ENCODE measurements at places on chromosomes 11 and 22. TPM values are rescaled to one million over a fixed set of nuclear protein-coding genes. Genes with fewer than 3 reads are reported as not detected.
A peak's percentile ranks its signal among the peaks of the same experiment; 100 is the strongest.

PGM2L1 gene
- 2.7 TPM for total RNA-seq

MYOD1 gene
- total RNA-seq = not detected

HSPB2 gene
- 0.37 TPM for total RNA-seq

MGAT3 gene
- 1.8 TPM for total RNA-seq

OMP gene
- 16.4 TPM for total RNA-seq

CASP5 gene
- total RNA-seq = not detected

GRCh38 chr11:82092904-82093303, 640.8 kb downstream of the FAM181B start:
- DNase-seq = no peak

- no peak for DNase-seq
Observed at GRCh38 chr11:20627026-20627425, 27.6 kb downstream of the SLC6A5 start.

- no peak for DNase-seq
Observed at GRCh38 chr11:85042361-85042760, 584.8 kb downstream of the DLG2 start.

DNA sequence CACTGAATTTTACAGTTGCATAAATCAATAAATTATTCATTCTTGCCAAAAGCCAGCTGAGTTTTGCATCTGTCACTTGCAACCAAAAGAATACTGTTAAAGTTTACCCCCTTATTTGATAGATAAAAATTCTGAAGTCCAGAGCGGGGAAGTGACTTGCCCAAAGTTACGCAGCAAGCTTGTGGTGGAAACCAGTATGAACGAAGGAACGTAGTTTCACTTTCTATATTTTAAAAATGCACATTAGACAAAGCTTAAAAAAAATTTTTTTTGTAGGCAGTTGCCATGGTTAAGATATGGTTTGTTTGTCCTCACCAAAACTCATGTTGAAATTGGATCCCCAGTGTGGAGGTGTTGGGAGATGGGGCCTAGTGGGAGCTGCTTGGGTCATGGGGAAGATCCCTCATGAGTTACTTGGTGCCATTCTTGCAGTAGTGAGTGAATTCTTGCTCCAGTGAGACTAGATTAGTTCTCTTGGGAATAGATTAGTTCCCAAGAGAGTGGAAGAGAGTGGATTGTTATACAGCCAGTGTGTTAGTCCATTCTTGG, 46.3 kb upstream of the SEZ6L start:
- no peak for DNase-seq

- no peak for DNase-seq
Observed at GRCh38 chr11:75896843-75897419, 81.9 kb downstream of the UVRAG start.

- DNase-seq = no peak
Observed at GRCh38 chr11:46601129-46601528, 7.3 kb upstream of the AMBRA1 start.

GRCh38 chr22:30514252-30514651, 8.8 kb upstream of the SEC14L4 start:
- DNase-seq = no peak

DNA sequence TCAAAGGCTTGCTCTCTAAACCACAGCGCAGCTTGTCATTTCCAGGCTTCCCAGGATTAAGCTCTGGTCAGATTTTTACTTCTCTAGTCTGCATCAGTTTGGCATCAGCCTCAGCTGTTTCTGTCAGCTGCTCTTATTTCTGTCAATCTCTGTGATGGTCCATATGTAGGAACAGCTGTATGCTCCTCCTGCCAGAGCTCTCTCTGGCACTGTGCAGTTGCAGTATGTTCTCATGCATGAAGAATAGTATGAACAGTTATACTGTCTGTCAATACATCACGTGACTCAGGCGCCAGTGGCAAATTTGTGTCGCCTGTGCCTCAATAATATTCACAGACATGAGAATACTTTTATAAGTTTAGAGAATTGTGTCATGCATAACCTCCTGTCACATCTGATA, 6.7 kb downstream of the OR6M1 start:
- DNase-seq = no peak

DNA sequence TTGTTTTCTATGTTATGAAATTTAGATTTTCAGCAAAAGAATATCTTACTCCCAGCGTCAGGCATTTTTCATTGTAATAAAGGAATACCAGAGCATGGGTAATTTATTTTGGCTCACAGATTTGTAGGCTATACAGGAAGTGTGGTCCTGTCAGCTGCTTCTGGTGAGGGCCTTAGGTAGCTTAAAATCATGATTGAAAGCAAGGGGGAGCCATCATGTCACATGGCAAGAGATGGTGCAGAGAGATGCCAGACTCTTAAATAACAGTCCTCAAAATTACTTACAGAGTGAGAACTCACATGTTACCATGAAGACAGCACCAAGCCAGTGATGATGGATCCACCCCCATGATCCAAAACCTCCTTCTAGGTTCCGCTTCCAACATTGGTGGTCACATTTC, 825.0 kb upstream of the CHORDC1 start:
- no peak for DNase-seq

DNA sequence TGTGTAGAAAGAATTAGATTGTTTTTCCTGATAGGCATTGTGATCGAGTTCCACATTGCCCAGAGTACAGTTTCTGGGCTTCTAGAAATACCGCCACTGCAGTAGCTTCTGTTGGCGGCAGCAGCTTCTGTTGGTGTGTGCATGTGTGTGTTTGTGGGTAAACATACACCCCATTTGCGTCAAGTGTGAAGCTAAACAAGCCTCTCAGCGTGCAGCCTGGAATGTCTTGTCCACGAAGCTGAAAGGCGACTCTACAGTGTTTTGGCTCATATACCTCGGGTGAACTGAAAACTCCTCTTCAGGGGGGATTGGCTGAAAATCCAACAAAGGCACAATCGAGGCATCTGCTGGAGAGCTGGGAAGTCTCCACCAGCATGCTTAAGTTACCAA, 112.0 kb upstream of the E2F8 start:
- no peak for DNase-seq

- peak; percentile 17 for DNase-seq
Observed at GRCh38 chr11:31814176-31814868, 3.2 kb upstream of the PAX6 start.

Data from stomach (tissue), 19 donors.